SK-MEL-5 (cell line): ENCODE measurements at places on chromosomes 11 and 22. TPM values are rescaled to one million over a fixed set of nuclear protein-coding genes. Genes with fewer than 3 reads are reported as not detected.

B4GALNT4 gene
- 1.1 and 1.4 TPM in 2 replicates for total RNA-seq

SYT9 gene
- 0.11 TPM in 1 of 2 replicates, not detected in the other for total RNA-seq

MAJIN gene
- total RNA-seq: not detected in 2 replicates

SSTR3 gene
- total RNA-seq: not detected in 2 replicates

INTS4 gene
- total RNA-seq: 28.7 and 30.3 TPM in 2 replicates

CASP5 gene
- not detected in 2 replicates for total RNA-seq

ACRV1 gene
- not detected in 2 replicates for total RNA-seq

MRGPRX4 gene
- total RNA-seq: 0.16 and 0.29 TPM in 2 replicates

TRMT112 gene
- total RNA-seq: 113 and 127 TPM in 2 replicates

GVQW3 gene
- 1.3 and 1.6 TPM in 2 replicates for total RNA-seq

ACTN3 gene
- total RNA-seq: not detected in 2 replicates

HEPN1 gene
- total RNA-seq: not detected in 2 replicates

TBX10 gene
- not detected in 2 replicates for total RNA-seq

SERPING1 gene
- total RNA-seq: not detected in 2 replicates
